WTC11 (cell line): ENCODE measurements at places on chromosomes 7 and 10.

DNA sequence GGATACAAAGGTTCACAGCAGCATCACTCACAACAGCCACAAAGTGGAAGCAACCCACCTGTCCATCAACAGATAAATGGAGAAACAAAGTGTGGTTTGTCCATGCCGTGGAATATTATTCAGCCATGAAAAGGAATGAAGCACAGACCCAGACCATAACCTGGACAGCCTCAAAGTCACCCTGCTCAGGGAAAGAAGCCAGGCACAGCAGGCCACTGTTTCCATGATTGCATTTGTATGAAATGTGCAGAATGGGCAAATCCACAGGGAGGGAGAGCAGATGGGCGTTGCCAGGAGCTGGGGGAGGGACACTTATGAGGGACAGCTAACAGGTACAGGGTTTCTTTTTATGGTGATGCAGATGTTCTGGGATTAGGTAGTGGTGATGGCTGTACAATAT is 30.3 kb downstream of the FOXL3 start:
- no peak for DNase-seq

DNA sequence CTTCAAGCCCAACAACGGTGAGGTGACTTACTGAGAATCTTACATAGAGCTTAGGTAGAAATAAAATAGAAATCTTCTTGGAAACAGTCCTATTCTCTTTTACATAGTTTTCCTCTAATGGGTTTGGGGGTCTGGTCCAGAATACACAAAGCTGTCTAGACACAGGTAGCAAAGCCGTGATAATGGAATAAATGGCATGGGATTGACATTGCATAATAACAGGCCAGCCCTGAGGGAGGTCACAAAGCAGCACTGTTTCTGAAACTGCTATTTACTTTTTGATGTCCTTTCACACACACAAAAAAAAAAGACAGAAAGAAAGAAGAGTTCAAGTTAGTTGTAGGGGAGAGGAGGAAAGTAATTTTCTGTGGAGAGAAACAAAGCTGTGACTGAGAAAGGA is 364.8 kb upstream of the SORCS1 start:
- DNase-seq, result no peak

- DNase-seq, result no peak
Measured at GRCh38 chr7:15558756-15559155, 3.1 kb downstream of the AGMO start.

- DNase-seq, result no peak
Measured at GRCh38 chr7:121049028-121049791, 60.7 kb downstream of the CPED1 start.

DNA sequence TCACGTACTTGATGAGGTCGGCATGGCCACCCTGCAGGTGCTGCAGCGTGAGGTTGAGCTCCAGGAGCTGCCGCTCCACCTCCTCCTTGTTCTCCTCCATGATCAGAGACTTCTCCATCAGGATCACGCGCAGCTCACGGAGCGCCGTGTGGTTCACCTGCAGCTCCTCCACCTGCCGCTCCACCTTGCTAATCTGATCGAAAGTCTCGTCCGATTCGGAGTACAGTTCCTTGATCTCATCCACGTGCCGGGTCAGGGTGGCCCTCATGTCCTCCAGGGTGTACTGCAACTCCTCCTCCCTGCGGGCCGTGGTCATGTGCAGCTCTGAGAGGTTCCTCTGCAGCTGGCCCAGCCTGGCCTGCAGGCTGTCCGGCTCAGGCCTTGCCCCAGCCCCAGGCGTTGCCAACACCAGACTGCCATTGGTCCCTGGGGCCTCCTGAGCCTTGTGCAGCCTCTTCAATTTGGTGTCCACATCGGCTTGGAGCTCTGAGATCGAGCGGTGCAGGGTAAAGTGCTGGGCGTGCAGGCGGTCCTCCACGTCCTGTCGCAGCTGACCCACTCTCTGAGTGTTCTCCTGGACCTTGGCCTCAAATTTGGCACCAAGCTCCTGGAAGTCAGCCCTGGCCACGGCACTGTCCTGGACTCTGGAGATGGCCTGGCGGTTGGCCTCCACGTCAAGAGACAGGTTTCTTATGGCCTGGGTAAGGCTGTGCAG is 13.9 kb downstream of the MMRN2 start:
- DNase-seq, result peak; percentile 10

DNA sequence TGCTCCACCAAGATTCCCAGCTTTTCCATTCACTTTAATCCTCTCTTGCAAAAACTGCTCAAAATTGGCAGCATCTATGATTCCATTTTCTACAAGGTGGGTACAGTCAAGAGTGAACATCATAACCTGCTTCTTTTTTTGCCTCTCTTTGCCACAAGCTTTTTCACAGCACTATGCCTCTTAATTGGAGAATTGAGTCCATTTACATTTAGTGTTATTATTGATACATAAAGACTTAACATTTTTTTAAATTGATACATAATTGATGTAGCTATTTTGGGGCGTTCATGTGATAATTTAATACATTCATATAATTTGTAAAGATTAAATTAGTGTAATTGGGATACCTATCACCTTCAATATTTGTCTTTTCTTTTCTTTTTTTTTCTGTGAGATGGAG is 18.8 kb downstream of the AS3MT start:
- DNase-seq, result no peak
